ENCODE measurements at places on chromosomes 2 and 18.

DNA sequence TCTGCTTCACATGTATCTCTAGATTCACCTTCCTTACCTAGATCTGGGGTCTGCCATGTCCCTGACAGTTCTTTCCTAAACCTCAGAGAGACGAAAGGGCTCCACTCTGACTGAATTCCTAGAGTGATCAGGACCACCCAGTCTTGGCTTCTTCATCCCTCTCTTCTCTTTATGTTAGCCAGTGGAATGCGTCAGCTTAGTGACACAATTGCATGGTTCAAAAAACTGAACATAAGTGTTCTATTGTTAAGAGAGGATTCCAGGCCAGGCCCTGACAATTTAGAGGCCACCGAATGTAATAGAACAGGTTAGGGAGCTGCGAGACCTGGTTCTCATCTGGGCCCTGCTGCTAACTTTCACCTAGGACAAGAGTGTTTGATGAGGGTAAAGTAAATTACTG lies 10.0 kb downstream of the PRELID3A start:
- no peak for DNase-seq

DNA sequence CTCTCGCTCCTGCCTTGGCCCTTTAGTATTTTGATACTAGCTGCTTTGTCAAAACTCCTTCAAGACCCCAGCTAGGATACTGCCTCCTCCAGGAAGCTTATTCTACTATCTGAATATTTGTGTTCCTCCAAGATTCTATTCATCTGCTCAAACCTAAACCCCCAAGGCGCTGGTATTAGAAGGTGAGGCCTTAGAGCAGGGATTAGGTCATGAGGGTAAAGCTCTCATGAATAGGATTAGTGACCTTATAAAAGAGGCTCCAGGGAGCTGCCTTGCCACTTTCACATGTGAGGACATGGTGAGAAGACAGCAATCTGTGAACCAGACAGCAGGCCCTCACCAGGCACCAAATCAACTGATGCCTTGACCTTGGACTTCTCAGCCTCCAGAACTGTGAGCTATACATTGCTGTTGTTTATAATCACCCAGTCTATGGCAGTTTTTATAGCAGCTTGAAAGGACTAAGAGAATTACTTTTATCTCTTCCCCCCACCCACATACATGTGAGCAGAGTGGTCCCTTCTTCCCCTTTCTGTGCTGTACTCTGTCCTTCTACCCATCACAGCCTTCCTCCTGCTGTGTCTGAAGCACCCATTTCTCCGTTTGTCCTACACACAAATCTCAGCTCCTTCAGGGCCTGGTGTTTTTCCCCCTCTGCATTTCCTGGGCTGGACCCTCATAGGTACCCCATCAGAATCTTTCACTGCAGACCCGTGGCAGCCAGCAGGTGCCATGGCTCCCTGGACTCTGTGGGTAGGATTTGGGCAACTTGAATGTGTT lies 54.5 kb downstream of the HS1BP3 start:
- DNase-seq: peak; percentile 1

- no peak for DNase-seq
Observed at GRCh38 chr2:12665334-12665733, 51.4 kb upstream of the TRIB2 start.

- DNase-seq: no peak
Observed at GRCh38 chr2:179768765-179769164, 92.6 kb downstream of the ZNF385B start.

GRCh38 chr2:96885432-96886347 lies 15.8 kb upstream of the SEMA4C start:
- no peak for DNase-seq

DNA sequence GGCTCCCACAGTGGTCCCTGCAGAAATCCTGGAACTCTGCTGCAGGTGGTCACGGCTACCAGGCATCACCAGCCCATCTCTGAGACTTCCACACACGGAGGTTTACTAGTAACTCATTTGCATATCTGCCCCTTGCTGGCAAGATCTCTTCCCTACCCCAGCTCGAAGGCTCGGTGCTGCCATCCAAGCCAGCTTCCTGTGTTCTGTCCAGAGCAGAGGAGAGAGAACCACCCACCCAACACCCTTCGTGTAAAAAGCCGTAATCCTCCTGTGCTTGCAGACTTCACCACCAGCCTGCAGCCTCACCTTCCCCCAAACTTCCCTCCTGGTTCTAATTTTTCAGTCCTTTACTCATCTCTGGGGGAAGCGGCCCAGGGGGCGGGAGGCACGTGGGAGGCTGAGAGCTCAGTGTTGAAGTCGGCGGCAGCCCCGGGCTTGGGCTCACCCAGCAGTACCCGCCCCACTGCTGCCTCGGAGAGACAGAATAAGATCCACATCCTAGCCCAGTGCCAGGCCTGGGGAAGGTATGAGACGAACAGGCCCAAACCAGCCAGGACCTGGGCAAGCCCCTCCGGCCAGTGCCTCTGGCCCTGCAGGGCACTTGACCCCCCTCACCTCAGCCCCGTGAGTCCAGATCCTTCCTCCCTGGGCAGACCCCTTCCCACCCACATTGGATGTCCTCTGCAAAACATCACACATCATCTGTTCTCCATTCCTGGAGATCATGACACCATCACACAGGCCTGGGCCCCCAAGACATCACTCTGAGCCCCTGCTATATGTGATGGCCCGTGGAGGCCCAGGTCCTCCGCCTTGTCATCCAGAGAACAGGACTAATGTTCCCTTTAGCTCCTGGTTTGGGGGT lies 145.8 kb upstream of the ID2 start:
- DNase-seq: no peak

DNA sequence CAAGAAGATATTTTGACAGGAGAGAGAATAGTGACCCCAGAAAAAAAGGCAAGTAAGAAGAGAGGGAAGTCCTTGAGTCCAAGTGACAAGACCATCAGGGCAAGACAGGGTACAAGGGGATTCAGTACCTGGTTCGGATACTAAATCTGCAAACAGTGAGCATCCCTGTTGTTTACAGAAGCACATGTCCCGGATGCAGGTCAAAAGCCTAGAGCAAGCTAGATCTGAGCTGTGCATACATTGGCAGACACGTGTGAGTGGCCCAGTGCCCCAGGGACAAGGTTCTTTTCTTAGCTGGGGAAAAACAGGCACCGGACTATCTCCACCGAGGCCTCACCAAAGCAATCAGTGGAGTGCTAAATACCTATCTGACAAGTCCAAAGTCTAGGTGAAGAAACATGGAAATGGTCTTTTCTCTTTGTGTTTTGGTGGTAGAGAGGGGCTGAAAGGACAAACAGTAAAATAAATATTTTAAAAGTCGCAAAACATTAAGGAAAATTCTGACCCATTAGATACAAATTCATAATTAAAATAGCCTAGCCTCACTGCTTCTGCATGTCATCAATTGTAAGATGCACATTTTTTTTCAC lies 165.2 kb downstream of the SUCLG1 start:
- DNase-seq: no peak

DNA sequence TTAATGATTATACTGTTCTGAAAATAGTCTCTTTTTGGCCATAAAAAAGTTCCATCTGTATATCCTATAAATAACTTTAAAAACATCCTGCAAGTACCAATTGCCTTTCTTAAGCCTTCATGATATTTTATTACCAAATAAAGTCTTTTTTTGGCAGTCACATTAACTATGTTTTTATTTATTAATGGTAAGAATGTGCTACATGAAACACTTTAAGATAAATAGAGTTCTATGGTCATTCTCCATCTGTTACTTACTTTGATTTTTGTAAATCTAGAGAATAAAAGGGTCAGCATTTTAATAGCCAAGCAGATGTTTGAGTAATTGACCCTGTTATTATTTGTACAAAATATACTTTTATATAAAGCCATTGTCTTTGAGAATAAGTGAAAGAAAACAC lies 52.6 kb downstream of the LCLAT1 start:
- DNase-seq: no peak

DNA sequence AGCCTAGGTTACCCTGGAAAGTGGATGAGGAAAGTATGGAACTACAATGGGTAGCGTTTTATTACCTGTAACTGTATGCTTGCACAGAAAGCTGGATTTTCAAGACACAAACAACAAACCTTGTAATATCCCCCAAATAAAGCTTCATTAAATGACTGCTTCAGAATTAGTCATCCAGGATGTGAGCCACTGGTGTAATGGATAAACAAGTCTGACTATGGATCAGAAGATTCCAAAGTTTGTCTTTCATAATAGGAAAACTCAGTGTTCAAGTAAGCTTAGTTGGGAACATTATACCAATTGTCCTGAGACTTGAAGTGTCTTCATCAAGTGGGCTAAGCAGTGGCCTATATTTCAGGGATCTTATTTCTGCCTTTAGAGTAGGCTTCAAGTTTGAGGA lies 518.8 kb downstream of the LRP1B start:
- DNase-seq: no peak

DNA sequence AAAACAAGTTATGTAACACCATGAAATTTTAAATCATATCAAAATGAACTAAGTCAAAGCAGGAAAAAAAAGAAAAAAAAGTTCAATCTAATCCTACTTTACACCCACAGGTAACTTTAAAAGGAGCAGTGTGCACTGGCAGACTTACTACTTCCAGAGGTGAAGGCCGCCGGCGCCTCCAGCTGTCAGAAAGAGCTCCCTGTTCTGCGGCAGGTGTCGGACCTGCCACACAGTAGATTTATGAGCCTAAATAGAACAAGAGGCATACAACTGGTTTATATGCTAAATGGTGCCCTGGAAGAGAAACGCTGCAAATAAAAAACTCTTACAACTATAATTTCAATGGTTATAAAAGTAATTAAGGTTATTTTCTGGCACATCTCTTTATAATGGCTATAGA lies 23.1 kb upstream of the PNO1 start:
- DNase-seq: peak; percentile 71

DNA sequence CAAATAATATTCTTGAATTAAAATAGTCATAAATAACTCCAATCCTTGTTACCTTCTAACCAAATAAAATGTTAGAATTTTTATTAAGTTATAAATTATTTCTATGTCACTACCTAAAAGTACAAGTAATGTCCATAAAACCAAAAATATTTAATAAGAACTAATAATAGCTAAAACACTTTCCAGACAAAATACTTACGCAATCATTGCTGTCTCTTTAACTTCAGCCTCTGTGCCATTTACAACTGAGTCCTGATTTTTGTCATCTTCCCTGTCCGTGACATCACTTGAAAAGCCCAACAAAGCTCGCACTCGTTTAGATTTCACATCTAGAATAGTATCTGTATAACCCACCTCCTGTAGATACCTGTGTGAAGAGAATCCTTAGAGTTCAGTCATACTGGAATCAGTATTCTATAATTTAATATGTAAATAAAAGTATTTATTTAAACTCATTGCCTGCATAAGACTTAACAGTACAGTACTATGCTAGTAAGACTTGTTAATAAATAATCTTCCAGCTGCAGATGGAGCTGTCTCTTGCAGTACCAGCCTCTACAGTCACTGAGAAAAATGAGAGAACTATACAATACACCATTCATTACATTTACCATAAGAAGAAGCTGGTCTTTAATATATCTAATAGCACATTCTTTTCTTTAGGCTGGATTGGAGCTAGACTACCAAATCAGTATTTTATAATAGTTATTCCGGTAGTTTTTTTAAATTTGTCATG lies 63.8 kb downstream of the STRN start:
- no peak for DNase-seq

GRCh38 chr2:240254337-240255164 lies 114.1 kb upstream of the OTOS start:
- no peak for DNase-seq

- DNase-seq: peak; percentile 79
Observed at GRCh38 chr18:11688972-11689668, at the start of gene GNAL. GNAL (plus strand) TSS chr18:11689264; CDS start chr18:11689564, 300 bp downstream.

GRCh38 chr2:241081643-241082340 lies 20.3 kb downstream of the MTERF4 start:
- no peak for DNase-seq

GRCh38 chr2:102226612-102227391 lies 40.0 kb downstream of the IL1RL2 start:
- DNase-seq: no peak

DNA sequence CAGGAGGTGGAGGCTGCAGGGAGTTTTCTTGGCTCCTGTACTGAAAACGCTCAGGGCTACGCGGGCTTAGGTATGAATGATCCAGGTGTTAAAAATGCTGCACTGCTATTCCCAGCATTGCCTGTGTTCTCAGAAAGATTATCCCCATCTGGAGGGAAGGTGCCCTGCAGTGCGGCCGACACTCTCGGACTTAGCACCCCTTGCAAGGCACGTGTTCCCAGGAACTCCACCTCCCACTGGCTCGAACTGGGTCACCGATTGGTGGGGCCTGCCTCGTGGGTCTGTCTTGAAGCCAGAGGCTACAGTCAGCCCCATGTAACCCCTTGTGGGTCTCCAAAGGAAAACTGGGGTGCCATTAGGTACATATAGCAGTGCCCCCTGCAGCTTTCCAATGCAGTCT lies 25.7 kb downstream of the ANO7 start:
- no peak for DNase-seq

DNA sequence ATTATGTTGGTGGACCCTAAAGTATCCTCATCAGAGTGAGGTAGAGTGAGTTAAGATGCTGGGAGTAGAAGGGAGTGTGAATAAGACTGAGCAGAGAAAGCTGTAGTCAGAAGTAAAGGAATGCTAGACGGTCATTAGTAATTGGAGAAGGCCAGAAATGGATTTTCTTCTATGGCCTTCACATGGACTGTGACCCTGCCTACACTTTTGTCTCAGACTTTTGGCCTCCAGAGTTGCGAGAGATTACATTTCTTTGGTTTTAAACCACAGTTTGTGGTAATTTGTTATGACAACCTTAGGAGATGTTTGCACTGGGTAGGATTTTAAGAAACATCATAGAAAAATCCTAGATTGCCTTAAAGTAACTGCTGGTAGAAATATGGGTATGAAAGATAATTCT lies 1267.7 kb upstream of the TMEFF2 start:
- no peak for DNase-seq

GRCh38 chr2:154187948-154188347 lies 316.2 kb downstream of the GALNT13 start:
- no peak for DNase-seq

GRCh38 chr2:10256031-10256514 lies 46.6 kb upstream of the HPCAL1 start:
- no peak for DNase-seq

GRCh38 chr2:82139979-82140611 lies 1835.5 kb upstream of the LRRTM1 start:
- DNase-seq: peak; percentile 29

- no peak for DNase-seq
Observed at GRCh38 chr18:45014047-45014501, 333.4 kb downstream of the SETBP1 start.

- no peak for DNase-seq
Observed at GRCh38 chr2:126686841-126687485, 31.0 kb downstream of the GYPC start.

DNA sequence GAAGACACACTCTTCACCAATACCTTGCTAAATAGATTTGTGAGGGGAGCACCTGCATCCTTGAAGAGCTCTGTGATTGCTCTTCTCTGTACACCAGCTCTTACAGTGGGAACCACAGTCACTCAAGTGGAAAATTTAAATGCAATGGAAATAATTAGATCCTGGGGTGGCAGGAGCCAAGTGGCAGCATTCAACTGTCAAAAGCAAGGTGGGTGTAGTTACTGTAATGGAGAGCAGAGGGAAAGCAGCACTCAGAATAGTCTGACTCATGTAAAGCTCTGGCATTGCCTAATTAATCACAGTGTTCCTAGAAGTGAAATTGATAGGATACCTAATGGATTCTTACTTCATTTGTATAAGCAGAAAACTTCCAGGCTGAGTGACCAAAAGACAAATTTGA lies 245.8 kb downstream of the KCNE4 start:
- no peak for DNase-seq

- DNase-seq: no peak
Observed at GRCh38 chr2:172283476-172283875, 143.9 kb upstream of the ITGA6 start.

All from transverse colon (tissue), 4 donors.